ENCODE measurements at places on chromosomes 2 and 18.

DNA sequence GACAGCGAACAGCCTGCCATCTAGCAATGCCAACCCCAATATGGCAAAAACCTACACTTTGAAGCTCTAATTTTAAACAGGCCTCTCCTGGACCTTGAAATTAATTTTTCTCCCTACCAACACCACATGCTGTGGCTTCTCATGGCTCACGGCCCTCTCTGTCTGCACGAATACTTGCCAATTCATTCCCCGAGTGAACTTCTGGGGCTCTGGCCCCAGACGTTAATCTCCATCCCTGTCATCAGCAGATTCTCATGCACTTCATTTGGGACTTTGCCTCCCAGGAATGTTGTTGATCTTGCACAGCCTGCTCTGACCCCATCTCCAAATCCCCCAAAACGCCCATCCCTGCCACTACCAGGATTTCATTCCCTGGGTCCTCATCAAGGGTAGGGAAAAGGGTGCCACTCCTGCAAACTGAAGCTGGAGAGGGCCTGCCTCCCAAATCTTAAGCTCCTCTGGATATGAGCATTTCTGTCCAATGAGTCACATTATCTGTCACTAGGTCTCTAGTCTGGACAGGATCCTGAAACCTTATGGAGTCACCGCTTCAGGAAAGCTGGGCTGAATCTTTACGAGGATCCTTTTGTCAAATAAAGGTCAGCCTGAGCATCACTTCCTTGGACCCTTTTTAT lies 10.4 kb downstream of the FIGLA start:
- no peak for DNase-seq

DNA sequence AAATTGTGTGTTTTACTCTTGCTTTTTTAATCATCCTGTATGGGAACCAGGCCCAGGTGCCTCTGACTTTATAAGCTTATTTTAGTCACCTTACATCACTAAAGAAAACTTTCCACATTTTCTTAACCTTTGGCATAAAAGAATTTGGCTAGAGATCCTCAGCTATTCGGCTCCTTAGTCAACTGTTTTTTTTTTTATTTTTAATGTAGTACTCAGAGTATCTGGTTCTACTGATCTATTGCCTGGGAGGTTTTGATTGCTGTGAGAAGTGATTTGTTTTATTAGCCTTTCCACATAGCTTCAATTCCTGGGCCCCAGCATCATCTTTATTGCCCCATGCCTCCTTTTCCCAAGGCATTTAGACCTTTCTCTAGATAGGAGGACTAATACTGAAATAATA lies 121.0 kb downstream of the MYO1B start:
- DNase-seq = no peak

DNA sequence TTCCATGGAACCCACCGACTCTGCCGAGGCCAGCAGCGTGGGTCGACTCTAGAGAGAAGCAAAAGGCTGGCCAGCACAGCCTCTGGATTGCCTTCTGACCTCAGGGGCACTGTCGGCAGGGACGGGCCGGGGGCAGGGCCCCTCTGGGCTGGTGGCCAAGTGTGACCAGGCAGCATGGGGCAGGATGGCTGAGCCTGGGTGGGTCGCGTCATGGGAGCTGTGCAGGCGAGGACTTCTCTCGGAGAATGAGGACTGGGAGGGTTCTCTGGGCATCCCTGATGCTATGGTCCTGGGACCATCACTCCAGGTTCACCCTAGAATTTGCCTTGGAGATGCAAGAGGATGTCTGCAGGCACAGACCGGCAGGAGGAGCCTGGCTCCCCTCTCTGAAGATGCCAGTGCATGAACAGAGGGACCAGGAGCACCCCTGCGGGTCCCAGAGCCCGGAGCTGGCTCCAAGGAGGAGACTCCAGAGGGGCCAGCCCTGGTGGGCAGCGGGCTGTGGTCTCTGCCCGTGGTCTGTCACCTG lies 289.2 kb downstream of the NDUFA10 start:
- DNase-seq = no peak

DNA sequence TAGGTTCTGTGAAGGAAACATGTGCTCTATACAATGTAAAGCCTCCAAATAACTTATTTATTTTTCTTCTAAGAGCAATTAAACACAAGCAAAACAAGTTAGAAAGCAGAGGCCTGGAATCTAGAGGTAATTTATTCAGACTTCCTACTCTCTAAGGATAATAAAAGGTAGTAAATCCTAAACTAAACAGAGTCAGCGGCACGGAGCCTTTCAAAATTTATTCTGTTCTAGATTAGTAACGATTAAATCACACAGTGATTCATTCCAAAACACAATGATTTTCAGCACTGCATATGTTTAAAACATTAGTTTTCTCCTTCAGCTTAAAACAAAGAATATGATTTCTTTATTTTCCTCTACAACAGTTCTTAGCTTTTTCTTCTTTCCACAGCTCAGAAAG lies 160.9 kb downstream of the FBXO15 start:
- no peak for DNase-seq

DNA sequence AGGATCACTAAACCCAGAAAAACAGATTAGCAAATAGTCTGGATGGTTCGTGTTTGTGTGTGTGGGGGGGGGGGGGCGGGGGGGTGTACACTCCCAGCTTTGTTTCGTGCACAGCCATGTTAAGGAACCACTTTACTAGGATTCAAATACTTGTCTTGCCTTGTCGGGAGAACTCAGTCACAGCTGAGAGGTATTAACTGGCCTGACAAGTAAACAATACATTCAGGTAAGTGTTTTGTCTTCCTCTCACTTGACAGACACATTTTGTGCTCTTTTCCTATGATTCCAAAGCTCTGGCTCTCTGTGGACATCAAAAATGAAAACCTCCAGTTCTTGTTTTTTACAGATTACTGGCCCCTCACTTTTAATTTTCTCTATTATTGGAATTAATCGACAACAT lies 173.5 kb downstream of the LRP1B start:
- no peak for DNase-seq
